ENCODE measurements at places on chromosomes 12 and 14. TPM values are rescaled to one million over a fixed set of nuclear protein-coding genes. Genes with fewer than 3 reads are reported as not detected.

Gene LBHD2
- not detected for polyA plus RNA-seq

Gene PARPBP
- polyA plus RNA-seq: 50.5 TPM

Gene OTOGL
- 0.07 TPM for polyA plus RNA-seq

Gene POTEM
- not detected for polyA plus RNA-seq

Gene PIK3C2G
- not detected for polyA plus RNA-seq

Gene KRT82
- not detected for polyA plus RNA-seq

Gene TMEM52B
- polyA plus RNA-seq: not detected

Gene BDKRB1
- polyA plus RNA-seq: not detected

Gene ALDH1L2
- 7.7 TPM for polyA plus RNA-seq

Gene TMEM117
- 6.0 TPM for polyA plus RNA-seq

Gene EXD2
- polyA plus RNA-seq: 11.6 TPM

Gene BICDL1
- 5.6 TPM for polyA plus RNA-seq

Gene NRL
- not detected for polyA plus RNA-seq

Gene TAS2R42
- not detected for polyA plus RNA-seq

Gene KIF5A
- 24.5 TPM for polyA plus RNA-seq

Gene HOXC11
- polyA plus RNA-seq: not detected

Measured in Purkinje cell (primary cell).